ENCODE measurements at places on chromosomes 5 and 9.

GRCh38 chr5:174384509-174384947 lies 339.0 kb downstream of the NSG2 start:
- DNase-seq, result no peak

GRCh38 chr5:43221502-43221901 lies 29.5 kb downstream of the NIM1K start:
- DNase-seq, result no peak

DNA sequence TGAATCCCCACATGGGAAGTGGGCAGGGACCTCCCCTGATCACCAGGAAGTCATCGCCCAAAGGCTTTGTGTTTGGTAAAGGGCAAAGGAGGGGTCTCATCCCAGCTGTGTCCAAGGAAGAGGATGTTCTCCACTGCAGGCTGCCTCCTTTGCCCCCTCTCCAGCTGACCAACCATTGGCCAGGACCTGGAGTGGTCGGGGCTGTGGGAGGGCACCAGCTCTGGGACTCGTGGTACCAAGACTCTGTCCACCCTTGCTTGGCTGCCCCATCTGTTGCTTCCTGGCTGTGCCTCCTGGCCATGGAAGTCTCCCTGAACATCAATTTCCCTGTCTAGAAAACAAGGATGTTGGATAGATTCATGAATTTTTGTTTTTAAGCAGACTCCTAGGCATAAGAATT lies 34.1 kb downstream of the COL15A1 start:
- no peak for DNase-seq

DNA sequence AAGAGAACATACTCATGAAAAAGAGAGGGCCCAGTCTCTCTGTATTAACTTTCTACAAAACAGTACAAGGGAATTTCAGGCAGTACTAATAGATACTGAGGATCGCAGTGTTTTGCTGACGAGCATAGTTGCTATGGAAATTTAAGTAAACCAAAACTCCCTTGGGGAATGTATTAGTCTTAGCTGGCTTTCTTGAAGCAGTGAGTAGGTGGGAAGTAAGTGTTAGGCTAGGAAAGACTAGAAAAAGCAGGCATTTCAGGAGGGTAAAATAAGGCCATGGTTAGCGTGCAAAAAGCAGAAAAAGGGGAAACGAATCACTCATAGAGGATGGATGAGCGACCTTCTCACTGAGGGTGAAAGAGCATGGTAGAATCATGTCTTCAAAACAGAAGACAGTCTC lies 84.3 kb upstream of the ACTBL2 start:
- DNase-seq, result no peak

DNA sequence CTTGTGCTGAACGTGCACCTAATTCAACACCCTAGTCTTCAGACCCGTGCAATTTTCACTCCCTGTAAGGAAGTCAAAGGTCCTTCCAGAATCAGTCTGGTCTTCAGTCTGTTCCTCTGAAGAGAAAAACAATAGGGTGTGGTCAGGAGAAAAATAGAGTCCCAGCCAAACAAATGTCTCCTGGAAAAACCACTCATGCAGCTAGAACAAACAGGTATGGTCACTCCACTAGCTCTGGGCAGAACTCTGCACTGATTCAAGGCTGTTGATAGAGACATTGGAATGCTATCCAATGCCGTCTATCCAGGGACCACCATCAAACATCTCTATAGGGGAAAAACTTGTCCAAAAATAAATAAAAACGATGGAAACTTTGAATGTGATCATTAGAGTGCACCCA lies 81.8 kb upstream of the MAP3K1 start:
- DNase-seq, result no peak

- no peak for DNase-seq
These were observed 104.1 kb upstream of the TUT7 start for GRCh38 chr9:86458191-86458855.

GRCh38 chr9:128416014-128416413 lies 4.6 kb upstream of the CERCAM start:
- DNase-seq, result no peak

DNA sequence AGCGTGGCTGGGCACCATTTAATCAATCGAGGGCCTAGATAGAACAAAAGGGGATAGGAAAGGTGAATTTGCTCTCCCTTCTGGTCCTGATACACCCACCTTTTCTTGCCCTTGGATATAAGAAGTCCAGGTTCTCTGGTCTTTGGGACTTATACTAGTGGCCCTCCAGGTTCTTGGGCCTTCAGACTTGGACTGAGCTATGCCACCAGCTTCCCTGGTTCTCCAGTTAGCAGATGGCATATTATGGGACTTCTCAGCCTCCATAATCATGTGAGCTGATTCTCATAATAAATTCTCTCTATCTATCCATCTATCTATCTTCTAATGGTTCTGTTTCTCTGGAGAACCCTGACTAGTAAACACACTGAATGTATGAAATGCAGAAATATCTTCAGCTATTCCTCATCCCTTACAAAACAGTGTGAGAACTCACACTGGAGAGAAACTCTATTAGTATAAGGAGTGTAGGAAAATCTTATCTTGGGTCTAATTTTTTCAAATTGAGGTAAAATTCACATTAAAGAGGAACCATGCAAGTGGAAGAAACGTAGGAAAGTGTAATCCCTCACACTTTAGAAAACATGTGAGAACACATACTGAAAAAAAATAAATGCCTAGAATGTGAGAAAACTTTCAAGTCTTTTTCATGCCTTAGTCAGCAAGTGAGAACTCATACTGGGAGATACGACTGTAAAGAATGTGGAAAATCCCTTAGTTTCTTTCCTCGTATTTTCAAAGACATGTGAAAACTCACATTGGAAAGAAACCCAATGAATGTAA lies 15.5 kb downstream of the PCDHB15 start:
- no peak for DNase-seq

DNA sequence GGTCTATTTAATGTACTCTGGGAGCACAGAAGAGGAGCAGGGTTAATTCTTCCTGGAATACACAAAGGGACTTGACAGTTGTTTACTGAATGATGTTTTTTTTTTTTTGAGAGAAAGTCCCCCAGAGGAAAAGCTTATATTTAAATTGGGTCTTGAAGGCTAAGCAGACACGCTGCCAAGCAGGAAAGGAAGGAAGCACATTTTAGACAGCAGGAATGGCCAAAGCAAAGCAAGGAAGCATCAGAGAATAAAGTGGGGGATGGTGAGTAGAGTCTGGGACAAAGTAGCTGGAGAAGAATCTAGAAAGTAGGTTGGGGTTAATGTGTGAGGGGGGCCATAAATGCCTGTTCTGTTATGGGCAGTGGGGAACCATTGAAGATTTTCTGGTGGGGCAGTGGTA lies 21.5 kb downstream of the ZNF346 start:
- DNase-seq, result no peak

- DNase-seq, result no peak
These were observed 240.7 kb upstream of the DAPK1 start for GRCh38 chr9:87256973-87257372.

- DNase-seq, result no peak
These were observed 43.3 kb upstream of the BARHL1 start for GRCh38 chr9:132539096-132539495.

- DNase-seq, result no peak
These were observed 9.3 kb upstream of the EDIL3 start for GRCh38 chr5:84393969-84394368.

GRCh38 chr5:167920589-167920988 lies 370.9 kb upstream of the WWC1 start:
- no peak for DNase-seq

- DNase-seq, result no peak
These were observed 433.5 kb downstream of the CDH18 start for GRCh38 chr5:19554524-19554923.

GRCh38 chr9:87294126-87294525 lies 203.5 kb upstream of the DAPK1 start:
- no peak for DNase-seq

GRCh38 chr9:33446240-33446945 lies 1.0 kb downstream of the AQP3 start:
- no peak for DNase-seq

GRCh38 chr5:10138395-10139057 lies 111.2 kb downstream of the ATPSCKMT start:
- no peak for DNase-seq

DNA sequence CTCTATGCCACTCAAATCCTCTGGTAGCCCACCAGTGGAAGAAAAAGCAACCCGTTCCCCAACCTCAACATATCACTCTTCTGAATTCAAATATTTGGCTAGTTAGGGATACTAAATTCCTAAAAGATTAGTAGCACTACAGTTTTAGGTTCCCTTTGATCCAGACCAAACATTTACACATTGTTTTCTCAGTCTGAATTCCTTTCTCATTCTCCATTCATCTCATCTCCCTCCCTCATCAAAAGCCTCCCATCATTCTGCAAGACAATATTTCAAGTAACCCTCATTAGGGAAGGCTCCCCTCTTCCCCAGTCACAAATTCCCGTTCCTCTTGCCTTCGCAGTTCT lies 26.3 kb downstream of the ADAM19 start:
- no peak for DNase-seq

DNA sequence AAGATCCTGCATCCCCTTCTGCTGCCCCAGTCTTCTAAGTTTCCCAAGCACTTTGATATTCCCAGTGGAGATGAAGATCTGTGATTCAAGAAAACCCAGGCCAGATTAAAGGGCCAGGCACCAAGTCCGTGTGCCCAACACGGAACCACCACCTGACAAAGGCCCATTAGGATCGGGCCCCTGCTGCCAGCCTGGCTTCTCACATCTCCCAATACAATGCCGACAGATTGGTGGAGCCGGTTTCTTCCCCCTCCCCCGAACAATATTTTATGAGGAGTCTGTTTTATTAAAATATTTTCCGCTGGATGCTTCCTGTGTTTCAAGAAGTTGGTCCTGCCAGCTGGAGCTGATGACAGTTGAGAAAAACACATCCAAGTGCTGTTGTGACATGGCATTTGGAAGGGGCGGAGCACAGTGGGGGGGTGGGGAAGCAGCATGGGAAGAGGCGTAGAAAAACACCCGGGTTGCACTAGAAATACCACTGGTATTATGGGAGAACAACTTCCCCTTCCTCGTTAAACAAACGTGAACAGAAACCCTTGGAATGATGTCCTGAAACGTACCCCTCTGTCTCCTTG lies 45.0 kb downstream of the CRB2 start:
- no peak for DNase-seq

GRCh38 chr5:74231697-74232096 lies 408.8 kb downstream of the ENC1 start:
- DNase-seq, result no peak

GRCh38 chr9:36148311-36149051 lies 11.9 kb downstream of the GLIPR2 start:
- DNase-seq, result peak; percentile 83

DNA sequence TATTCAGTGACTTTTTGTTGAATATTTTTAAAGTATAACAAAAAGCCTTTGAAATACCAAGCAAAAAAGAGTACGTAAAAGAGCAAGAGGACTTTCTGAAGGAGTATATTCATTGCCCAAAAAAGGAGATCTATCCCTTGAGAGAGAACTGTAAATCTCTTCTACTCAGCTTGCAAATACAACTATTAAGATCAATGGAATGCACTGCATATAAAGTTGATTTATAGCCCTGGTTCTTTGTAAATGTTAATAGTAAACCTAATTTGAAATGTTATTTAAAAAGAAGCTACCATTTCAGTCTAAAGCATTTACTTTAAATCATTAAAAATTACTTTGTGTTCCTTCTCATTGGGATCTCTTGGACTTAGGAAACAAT lies 168.1 kb downstream of the PDE4D start:
- no peak for DNase-seq

- no peak for DNase-seq
These were observed 115.4 kb upstream of the SLC44A1 start for GRCh38 chr9:105128908-105129600.

- DNase-seq, result no peak
These were observed 14.1 kb downstream of the MARCHF6 start for GRCh38 chr5:10367579-10367978.

- DNase-seq, result no peak
These were observed 131.9 kb downstream of the CDK5RAP2 start for GRCh38 chr9:120447959-120448500.

DNA sequence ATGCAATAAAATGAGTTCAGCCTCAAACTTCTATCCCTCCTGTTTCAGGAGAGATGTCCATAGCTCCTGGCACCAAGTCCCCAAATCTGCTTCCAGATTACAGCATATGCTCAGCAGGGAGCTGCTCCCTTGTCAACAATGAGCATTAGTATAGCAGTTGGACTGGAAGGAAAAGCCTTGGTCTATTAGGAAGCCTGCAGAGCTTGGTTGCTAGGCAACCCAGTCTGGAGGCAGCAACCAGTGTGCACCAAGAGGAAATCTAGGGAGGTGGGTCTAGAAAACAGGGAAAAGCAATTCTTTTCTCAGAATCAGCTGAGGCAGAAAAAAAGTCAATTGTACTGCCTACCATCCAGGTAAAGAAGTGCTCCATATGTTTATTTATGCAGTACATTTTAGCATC lies 229.5 kb upstream of the NMUR2 start:
- DNase-seq, result peak; percentile 40

DNA sequence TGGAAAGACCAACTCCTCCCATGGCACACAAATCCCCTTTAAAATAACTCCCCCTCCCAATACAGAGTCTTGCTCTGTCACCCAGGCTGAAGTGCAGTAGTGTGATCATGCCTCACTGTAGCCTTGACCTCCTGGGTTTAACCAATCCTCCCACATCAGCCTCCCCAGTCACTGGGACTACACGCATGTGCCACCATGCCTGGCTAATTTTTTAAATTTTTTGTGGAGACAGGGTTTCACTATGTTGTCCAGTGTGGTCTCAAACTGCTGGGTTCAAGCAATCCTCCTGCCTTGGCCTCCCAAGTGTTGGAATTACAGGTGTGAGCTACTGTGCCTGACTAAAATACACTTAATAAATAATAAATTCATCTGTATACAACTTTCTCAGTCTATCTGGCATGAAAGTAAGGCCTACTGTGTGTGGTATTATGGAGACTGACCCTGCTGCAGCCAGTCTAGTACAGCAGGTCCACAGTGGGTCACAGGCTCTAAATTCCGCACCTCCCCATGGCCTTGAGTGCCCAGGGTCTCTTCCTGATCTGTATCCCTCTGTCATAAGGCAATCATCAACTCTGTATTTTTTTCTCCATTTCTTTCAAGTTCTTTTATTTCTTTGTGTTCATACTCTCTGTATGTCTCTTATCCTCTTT lies 169.4 kb downstream of the MAPKAP1 start:
- DNase-seq, result no peak

DNA sequence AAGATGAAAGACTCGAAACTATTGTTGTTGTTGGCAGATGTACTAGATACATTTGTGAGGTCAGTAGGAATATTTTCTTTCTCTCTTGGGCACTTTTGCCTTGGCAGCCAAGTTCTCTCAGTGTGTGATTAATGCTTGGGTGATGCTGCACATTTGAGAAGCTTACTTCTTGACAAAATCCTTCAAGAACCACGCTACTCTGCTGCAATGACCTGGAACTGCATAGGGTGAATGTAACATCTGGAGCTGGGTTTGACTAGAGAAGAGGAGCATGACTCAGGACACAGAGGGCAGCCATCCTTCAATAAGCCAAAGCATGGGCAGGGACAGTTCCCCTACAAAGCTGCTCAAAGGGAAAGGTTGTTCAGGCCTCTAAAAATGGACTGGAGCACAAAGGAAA lies 75.5 kb upstream of the PUM3 start:
- DNase-seq, result no peak

Measured in cerebellar nuclear complex (tissue), 1 donor.